Activated CD4-positive, alpha-beta T cell treated with anti-CD3 and anti-CD28 coated beads, Interleukin-10, Interleukin-2, amounts not matched to agents 100 ng/mL and 50 ng/mL, durations not matched to agents 16 hours and 8 hours (primary cell): ENCODE measurements at places on chromosomes 1 and 21.

- DNase-seq, result no peak
These were observed 1.9 kb downstream of the KRTAP10-5 start for GRCh38 chr21:44578371-44579055.

DNA sequence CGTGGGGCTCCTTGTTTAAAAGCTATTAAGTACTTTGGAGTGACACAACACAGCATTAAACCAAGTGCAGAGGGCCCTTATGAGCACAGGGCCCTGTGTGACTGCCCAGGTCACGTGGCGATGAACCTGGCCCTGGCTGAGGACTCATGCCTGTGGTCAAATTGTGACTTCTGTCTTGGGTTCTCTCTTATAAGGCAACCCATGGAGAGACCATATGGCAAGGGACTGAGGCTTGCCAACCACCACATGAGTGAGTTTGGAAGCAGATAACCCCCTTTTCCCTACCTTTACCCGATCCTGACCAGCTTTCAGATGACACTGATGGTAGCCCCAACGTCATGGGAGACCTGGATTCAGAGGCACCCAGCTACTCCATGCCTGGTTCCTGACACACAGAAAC is 140.5 kb downstream of the ZBTB18 start:
- no peak for DNase-seq

GRCh38 chr1:197948926-197949899 is 32.0 kb downstream of the LHX9 start:
- DNase-seq, result no peak

GRCh38 chr1:92944901-92945747 is 16.1 kb downstream of the DIPK1A start:
- DNase-seq, result no peak

DNA sequence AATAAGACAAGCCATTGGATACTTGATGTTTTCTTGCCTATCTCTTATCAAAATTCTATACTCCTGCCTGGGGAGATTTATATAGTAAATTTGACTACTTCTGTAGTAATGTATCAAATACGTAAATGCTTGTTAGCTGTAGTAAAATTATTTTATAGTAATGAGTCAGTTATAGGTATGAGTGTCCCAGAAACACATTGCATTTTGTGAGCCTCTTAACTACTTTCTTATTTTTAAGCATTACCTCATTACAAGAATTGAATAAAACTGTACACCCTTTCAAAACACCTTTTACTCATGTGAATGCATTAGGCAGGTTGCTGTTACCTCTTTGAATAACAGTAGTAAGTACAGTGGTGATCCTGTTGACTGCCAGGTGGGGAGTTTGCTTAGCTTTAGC is 28.4 kb downstream of the PRRC2C start:
- DNase-seq, result no peak

DNA sequence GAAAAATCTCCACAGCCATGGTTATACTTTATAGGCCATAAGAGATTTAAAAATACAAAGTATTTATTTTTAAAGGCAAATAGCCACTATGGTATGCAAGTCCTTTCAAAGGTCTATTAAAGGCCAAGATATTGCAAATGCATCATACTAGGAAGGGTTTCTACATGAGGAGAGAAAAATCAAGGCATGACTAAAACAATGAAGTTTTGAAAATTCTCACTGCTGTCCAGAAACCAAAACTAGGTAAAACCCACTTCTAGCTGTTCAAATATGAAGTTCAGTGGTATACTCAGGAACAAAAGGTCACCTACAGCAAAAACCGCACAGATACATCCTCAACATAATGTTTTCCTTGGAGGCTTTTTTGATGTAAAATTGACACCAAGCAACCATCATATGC is 75.0 kb downstream of the EPS15 start:
- peak; percentile 54 for DNase-seq

DNA sequence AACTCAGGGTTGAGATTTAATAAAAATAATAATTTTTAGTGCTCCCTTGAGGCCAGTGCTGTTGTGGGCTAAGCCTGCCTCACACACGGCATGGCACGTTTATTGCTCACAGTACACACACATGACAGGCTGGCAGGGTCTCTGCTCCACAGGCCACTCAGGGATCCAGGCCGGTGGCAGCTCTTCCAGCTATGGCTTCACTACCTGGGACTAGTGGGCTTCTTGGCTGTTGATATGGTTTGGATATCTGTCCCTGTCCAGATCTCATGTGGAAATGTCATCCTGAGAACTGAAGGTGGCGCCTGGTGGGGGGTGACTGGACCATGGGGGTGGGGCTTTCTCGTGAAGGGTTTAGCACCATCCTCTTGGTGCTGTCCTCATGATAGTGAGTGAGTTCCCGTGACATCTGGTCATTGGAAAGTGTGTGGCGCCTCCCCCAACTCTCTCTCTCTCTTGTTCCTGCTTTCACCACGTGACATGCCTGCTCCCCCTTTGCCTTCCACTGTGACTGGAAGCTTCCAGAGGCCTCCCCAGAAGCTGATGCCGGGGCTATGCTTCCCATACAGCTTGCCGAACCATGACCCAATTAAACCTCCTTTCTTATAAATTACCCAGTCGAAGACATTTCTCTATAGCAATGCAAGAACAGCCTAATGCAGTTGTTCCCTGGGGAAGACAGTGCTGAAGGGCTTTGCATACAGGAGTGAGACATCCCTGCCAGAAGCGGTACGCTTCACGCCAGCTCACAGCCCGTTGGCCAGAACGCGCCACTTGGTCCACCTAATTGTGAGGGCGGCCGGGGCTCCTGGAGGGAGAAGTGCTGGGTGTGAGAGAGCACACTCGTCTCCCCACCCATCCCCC is 226.9 kb upstream of the C1orf174 start:
- DNase-seq, result no peak

DNA sequence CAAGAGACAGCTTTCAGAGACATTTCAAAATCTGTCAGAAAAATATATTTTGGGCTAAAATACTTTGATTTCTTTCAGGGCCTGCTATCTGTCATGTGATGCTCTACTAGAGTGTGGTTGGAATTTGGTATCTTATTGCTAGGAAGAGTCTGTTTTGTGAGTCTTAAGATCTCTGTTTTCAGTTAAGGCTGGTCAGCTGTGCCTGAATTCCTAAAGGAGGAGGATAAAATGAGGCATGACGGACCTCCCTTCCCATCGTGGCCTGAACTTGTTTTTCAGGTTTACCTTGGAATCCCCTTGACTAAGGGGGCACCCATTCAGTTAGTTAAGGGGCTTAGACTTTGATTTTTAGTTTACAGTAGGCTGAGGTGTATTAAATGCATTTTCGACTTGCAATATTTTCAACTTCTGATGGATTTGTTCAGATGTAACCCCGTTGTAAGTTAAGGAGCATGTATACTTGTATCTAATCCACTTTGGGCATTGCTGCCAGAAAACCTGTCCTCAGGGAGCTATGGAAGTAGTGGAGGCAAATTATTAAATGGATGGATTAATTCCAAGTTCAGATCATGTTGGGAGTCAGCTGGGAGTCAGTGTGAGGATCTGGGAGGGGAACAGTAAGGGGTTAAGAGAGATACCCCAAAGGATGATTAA is 18.3 kb downstream of the CAPN2 start:
- DNase-seq, result no peak
